ENCODE measurements at places on chromosomes 2 and 18. TPM values are rescaled to one million over a fixed set of nuclear protein-coding genes. Genes with fewer than 3 reads are reported as not detected.
A peak's percentile ranks its signal among the peaks of the same experiment; 100 is the strongest.

- no peaks in the 10 kb centered on the region for H3K36me3 ChIP-seq
- H3K4me3 ChIP-seq, result no peak overlapping the region
- H3K4me1 ChIP-seq, result peaks cover 18% of the 10 kb centered on the region
- no peak overlapping the region for H3K27ac ChIP-seq
- H3K27me3 ChIP-seq, result no peaks in the 10 kb centered on the region
Measured at GRCh38 chr18:13294309-13294708, 75.7 kb downstream of the LDLRAD4 start.

DNA sequence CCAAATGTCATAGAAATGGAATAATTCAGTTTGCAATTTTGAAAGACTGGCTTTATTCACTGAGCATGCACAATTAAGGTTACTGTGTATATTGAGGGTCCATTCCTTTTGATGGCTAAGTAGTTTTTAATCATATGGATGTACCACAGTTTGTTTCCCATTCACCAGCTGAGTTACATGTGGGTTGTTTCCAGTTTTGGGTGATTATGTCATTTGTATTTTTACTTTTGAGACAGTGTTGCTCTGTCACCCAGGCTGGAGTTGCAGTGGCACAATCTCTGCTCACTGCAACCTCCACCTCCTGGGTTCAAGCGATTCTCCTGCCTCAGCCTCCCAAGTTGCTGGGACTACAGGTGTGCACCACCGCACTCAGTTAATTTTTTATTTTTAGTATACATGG lies 80.8 kb upstream of the MGAT4A start:
- H3K4me1 ChIP-seq, result peaks cover 8% of the 10 kb centered on the region
- H3K4me3 ChIP-seq, result no peak overlapping the region
- H3K27me3 ChIP-seq, result no peaks in the 10 kb centered on the region
- no peak overlapping the region for H3K27ac ChIP-seq
- no peak for DNase-seq

DNA sequence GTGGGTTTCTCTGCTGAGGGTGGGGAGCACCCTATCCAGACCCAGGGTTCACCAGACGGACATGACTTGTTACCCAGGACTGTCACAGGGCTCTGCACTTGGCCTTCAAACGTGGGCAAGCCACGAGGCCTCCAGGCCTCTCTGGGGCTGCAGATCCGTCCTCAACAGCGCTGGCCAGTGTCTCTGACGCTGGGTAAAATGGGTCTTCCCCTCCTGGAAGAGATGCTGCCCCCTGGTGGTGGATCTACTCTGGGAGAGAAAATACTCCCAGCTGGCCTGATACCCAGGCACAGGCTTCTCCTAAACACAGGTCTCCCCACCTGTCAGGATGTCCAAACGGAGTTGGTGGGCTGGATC lies 3.7 kb downstream of the GPR17 start:
- H3K4me1 ChIP-seq, result peaks cover 98% of the 10 kb centered on the region
- H3K27me3 ChIP-seq, result no peaks in the 10 kb centered on the region
- peaks cover 41% of the 10 kb centered on the region for H3K36me3 ChIP-seq
- peak; percentile 94 for DNase-seq
- peak overlapping the region; percentile 8 for H3K4me3 ChIP-seq
- peak overlapping the region; percentile 86 for H3K27ac ChIP-seq

GRCh38 chr18:23588836-23589560 lies 2.7 kb upstream of the NPC1 start:
- no peaks in the 10 kb centered on the region for H3K27me3 ChIP-seq
- no peak overlapping the region for H3K4me3 ChIP-seq
- H3K4me1 ChIP-seq, result peaks cover 26% of the 10 kb centered on the region
- no peak overlapping the region for H3K27ac ChIP-seq
- no peaks in the 10 kb centered on the region for H3K36me3 ChIP-seq

DNA sequence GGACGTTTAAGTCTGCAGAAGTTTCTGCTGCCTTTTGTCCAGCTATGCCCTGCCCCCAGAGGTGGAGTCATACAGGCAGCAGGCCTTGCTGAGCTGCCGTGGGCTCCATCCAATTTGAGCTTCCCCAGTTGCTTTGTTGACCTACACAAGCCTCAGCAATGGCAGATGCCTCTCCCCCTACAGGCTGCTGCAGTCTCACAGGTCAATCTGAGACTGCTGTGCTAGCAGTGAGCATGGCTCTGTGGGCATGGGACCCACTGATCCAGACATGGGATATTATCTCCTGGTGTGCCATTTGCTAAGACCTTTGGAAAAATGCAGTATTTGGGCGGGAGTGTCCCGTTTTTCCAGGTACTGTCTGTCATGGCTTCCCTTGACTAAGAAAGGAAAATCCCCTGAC lies 726.0 kb downstream of the ERBB4 start:
- H3K27me3 ChIP-seq, result no peaks in the 10 kb centered on the region
- H3K36me3 ChIP-seq, result no peaks in the 10 kb centered on the region
- H3K4me1 ChIP-seq, result no peaks in the 10 kb centered on the region

DNA sequence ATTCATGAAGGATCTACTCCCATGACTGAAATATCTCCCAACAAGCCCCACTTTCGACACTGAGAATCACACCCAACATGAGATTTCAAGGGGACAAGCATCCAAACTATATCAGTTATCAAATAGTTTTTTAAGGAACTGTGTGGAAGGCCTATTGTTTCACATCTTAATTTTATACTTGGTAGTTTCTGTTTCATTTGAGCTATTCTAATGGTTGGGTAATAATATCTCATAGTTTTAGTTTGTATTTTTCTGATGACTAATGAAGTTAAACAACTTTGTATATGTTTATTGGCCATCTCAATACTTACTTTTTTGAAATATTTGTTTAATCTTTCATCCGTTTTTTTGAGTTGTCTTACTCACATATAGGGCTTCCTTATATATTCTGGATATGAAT lies 135.0 kb downstream of the SCG2 start:
- H3K27me3 ChIP-seq, result no peaks in the 10 kb centered on the region
- H3K27ac ChIP-seq, result no peak overlapping the region
- H3K4me1 ChIP-seq, result peaks cover 20% of the 10 kb centered on the region
- H3K4me3 ChIP-seq, result no peak overlapping the region
- no peaks in the 10 kb centered on the region for H3K36me3 ChIP-seq

- no peak overlapping the region for H3K27ac ChIP-seq
- no peak overlapping the region for H3K4me3 ChIP-seq
- DNase-seq, result no peak
- H3K27me3 ChIP-seq, result no peaks in the 10 kb centered on the region
- no peaks in the 10 kb centered on the region for H3K36me3 ChIP-seq
Measured at GRCh38 chr2:7740114-7740513, 822.9 kb downstream of the RNF144A start.

DNA sequence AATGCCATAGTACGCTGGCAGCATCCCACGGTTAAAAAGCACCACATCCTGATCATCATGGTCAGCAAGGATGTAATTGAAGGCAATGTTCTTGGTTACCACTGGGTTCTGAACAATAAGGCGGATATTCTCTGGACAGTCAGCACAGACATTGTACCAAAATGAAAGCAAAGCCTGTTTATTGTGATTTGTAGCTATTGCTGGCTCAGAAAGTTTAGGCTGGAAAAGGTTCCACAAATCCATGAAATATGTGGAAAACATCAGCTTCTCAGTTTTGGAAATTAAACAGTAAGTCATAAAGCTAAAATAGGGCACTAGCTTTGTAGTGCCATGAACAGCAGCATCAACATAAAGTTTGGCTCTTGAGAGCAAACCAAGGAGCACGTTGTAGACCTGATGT lies 52.2 kb downstream of the C2orf74 start:
- H3K36me3 ChIP-seq, result peaks cover 73% of the 10 kb centered on the region
- H3K4me3 ChIP-seq, result no peak overlapping the region
- H3K27ac ChIP-seq, result no peak overlapping the region
- no peaks in the 10 kb centered on the region for H3K4me1 ChIP-seq
- DNase-seq, result no peak

- H3K4me3 ChIP-seq, result peak overlapping the region; percentile 14
- H3K27ac ChIP-seq, result peak overlapping the region; percentile 78
- no peaks in the 10 kb centered on the region for H3K27me3 ChIP-seq
- DNase-seq, result peak; percentile 75
Measured at GRCh38 chr18:44744161-44745121, 63.8 kb downstream of the SETBP1 start.

GRCh38 chr2:96247896-96248295 lies 17.9 kb downstream of the TMEM127 start:
- H3K4me3 ChIP-seq, result no peak overlapping the region
- H3K27me3 ChIP-seq, result no peaks in the 10 kb centered on the region
- peak; percentile 48 for DNase-seq

- H3K4me1 ChIP-seq, result peaks cover 70% of the 10 kb centered on the region
- H3K4me3 ChIP-seq, result no peak overlapping the region
- DNase-seq, result no peak
Measured at GRCh38 chr18:48542513-48543181, 3.8 kb downstream of the CTIF start.

GRCh38 chr2:11865805-11866204 lies 119.4 kb downstream of the LPIN1 start:
- H3K4me1 ChIP-seq, result peaks cover 13% of the 10 kb centered on the region
- H3K27ac ChIP-seq, result no peak overlapping the region
- H3K36me3 ChIP-seq, result no peaks in the 10 kb centered on the region
- no peaks in the 10 kb centered on the region for H3K27me3 ChIP-seq
- DNase-seq, result no peak
- H3K4me3 ChIP-seq, result no peak overlapping the region

GRCh38 chr2:174577967-174578589 lies 19.5 kb downstream of the WIPF1 start:
- no peak overlapping the region for H3K27ac ChIP-seq
- DNase-seq, result no peak
- H3K4me3 ChIP-seq, result no peak overlapping the region
- H3K36me3 ChIP-seq, result no peaks in the 10 kb centered on the region
- H3K4me1 ChIP-seq, result peaks cover 26% of the 10 kb centered on the region

DNA sequence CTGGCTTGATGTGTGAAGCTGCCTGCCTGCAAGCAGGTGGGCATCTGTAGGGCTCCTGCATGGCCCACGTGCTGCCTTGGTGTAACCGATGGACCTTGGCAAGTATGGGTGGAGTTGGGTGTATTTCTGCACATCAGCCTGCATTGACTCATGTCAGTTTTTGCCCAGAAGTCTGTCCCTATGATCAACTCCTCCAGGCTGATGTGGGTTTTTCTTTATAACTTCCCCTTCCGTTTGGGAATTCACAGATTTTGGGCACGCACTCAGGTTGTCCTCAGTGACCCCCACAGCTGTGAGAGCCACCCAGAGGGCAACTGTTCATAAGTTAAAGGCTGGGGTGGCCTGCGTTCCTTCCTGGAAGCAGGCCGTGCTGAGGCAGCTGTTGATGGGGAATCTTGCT lies 123.3 kb downstream of the NCK2 start:
- no peaks in the 10 kb centered on the region for H3K36me3 ChIP-seq
- H3K27ac ChIP-seq, result no peak overlapping the region
- no peak for DNase-seq
- no peaks in the 10 kb centered on the region for H3K4me1 ChIP-seq
- no peaks in the 10 kb centered on the region for H3K27me3 ChIP-seq
- H3K4me3 ChIP-seq, result no peak overlapping the region

- peak; percentile 48 for DNase-seq
- no peaks in the 10 kb centered on the region for H3K36me3 ChIP-seq
Measured at GRCh38 chr2:20430461-20431300, 16.2 kb upstream of the RHOB start.

DNA sequence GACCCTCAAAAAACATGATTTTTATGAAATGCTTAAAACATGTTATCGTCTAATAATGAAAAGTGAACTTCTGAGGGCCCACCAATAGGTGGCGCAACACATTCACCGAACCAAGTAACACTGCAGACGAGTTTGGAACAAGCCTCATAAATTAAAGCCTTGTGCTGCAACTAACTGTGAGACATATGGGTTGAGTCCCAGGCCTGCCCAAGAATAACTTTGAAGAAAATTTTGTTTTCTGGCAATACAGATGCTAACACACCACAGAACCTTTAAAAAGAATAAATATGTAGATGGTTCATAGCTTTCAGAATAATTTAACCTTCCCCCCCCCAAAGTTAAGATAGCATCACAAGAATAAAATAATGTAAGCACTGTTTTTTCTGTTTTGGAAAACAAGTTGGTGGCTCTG lies 285.9 kb downstream of the RNF144A start:
- H3K4me3 ChIP-seq, result no peak overlapping the region
- H3K27ac ChIP-seq, result no peak overlapping the region
- peak; percentile 76 for DNase-seq
- H3K27me3 ChIP-seq, result no peaks in the 10 kb centered on the region
- peaks cover 7% of the 10 kb centered on the region for H3K4me1 ChIP-seq

DNA sequence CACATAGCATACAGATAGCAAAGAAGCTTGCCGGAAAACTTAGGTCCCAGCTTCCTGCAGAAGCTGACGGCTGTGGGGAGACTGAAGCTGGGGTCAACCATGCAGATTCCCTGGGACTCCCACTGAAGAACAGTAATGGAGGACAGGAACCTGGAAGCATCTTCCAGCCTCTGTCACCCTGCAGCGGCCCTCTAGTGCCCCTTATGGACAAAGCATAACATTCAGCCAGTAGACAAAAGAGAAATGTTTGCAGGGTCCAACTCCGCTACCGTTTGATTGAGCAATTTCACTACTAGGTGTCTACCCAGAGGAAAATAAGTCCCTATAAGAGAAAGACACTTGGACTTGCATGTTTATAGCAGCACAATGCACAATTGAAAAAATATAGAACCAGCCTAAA lies 460.6 kb downstream of the CNTNAP5 start:
- H3K27ac ChIP-seq, result no peak overlapping the region
- no peak overlapping the region for H3K4me3 ChIP-seq
- no peak for DNase-seq

DNA sequence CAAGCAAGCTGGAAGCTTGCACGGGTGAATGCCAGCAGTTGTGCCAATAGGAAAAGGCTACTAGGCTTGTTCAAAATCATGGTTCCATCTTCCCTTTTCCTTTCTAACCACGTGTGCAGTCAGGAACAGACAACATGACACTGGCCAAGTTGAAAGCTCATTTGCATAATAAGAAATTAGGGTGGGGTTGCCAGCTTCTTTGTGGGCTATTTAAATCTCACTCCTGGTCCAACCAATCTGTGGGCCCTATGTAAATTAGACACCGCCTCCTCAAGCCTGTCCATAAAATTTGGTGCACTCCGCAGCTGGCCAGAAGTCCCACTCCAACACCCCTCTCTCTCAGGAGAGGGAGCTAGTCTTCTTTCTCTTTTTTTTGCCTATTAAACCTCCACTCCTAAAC lies 1948.4 kb upstream of the PIK3C3 start:
- H3K36me3 ChIP-seq, result no peaks in the 10 kb centered on the region
- no peak overlapping the region for H3K27ac ChIP-seq
- H3K4me3 ChIP-seq, result no peak overlapping the region
- no peaks in the 10 kb centered on the region for H3K4me1 ChIP-seq

- no peak overlapping the region for H3K27ac ChIP-seq
- H3K36me3 ChIP-seq, result no peaks in the 10 kb centered on the region
- no peak overlapping the region for H3K4me3 ChIP-seq
- no peak for DNase-seq
- no peaks in the 10 kb centered on the region for H3K27me3 ChIP-seq
- peaks cover 21% of the 10 kb centered on the region for H3K4me1 ChIP-seq
Measured at GRCh38 chr2:71927757-71928715, 219.6 kb downstream of the CYP26B1 start.

IL36G gene
- polyA plus RNA-seq, result not detected

DYTN gene
- not detected for polyA plus RNA-seq

NYAP2 gene
- polyA plus RNA-seq, result not detected

CXCR1 gene
- 1.2 TPM for polyA plus RNA-seq

HOXD12 gene
- polyA plus RNA-seq, result not detected

EPB41L3 gene
- polyA plus RNA-seq, result 26.1 TPM

SERPINB12 gene
- not detected for polyA plus RNA-seq

IL37 gene
- polyA plus RNA-seq, result not detected

GCG gene
- 26.6 TPM for polyA plus RNA-seq
